Stimulated activated CD4-positive, alpha-beta T cell treated with anti-CD3 and anti-CD28 coated beads, Interleukin-15, amount 100 ng/mL, for 24 hours (primary cell): ENCODE measurements at places on chromosomes 16 and 17.

- DNase-seq = no peak
These were observed at the start of gene SCIMP for GRCh38 chr17:5234645-5235576. SCIMP (minus strand) TSS chr17:5234860; CDS start chr17:5234755, 105 bp downstream.

- DNase-seq = peak; percentile 46
These were observed 111.7 kb upstream of the CHMP6 start for GRCh38 chr17:80879723-80880647.

DNA sequence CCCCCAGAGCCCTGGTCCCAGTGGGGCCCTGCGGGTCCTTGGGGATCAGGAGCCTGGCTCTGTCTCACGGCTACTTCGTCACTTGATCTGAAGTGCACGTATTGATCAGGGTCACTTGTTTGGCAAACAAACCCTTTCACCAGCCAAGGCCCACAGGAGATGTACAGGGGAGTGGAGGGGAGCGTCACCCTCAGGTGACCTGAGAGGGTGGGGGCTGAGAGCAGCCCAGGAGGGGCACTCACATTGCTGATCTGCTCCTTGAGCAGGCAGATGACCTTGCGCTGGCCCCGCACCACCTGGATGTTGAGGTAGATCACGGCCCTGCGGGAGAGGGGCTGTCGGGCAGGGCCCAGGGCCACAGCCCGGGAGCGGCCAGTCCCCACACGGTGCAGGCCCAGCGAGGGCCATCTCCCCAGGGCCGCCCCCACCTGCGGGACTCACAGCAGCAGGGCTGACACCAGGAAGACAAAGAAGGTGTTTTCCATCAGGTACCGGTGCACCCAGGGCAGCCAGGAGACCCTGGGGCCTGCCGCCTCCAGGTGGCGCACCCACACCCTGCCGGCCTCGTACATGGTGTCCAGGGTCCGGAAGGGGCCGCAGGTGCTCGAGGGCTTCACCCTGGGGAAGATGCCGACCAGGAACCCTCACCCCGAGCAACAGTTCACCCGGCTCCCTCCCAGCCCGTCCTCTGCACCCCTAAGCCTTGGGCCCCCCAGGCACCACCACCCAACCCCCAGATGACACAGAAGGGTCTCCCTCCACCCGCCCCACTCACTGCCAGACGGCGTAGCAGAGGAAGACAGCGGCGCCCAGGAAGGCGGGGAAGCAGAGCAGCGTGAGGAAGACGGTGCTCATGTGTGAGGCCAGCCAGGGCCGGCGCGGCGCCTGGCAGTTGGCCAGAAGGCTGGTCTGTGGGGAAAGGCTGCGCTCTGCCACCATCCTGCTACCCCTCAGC lies 11.3 kb downstream of the TMC6 start:
- no peak for DNase-seq

- peak; percentile 56 for DNase-seq
These were observed 178.3 kb downstream of the PRKCB start for GRCh38 chr16:24013864-24014645.

- no peak for DNase-seq
These were observed 173.1 kb upstream of the IRX3 start for GRCh38 chr16:54459509-54460262.

DNA sequence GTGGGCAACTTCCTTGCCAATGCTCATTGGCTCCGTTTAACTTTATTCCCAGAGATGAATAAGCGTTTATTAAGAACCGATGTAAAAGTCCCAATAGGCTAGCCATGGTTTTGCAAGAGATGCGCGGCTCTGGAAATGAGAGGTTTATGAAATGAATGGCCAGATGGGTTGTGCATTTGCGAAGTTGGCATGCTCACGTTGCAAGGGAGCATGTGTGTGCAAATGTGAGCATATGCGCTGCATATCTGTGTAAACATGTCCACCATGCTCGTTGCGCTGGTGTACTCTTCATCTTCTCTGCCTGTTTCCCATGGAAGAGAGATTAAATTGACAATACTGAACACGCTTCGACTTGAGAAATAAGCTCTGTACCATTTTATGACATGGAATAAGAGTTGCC lies 848.6 kb upstream of the RBFOX1 start:
- no peak for DNase-seq

- DNase-seq = peak; percentile 43
These were observed 14.6 kb upstream of the CNGB1 start for GRCh38 chr16:57985204-57986181.

DNA sequence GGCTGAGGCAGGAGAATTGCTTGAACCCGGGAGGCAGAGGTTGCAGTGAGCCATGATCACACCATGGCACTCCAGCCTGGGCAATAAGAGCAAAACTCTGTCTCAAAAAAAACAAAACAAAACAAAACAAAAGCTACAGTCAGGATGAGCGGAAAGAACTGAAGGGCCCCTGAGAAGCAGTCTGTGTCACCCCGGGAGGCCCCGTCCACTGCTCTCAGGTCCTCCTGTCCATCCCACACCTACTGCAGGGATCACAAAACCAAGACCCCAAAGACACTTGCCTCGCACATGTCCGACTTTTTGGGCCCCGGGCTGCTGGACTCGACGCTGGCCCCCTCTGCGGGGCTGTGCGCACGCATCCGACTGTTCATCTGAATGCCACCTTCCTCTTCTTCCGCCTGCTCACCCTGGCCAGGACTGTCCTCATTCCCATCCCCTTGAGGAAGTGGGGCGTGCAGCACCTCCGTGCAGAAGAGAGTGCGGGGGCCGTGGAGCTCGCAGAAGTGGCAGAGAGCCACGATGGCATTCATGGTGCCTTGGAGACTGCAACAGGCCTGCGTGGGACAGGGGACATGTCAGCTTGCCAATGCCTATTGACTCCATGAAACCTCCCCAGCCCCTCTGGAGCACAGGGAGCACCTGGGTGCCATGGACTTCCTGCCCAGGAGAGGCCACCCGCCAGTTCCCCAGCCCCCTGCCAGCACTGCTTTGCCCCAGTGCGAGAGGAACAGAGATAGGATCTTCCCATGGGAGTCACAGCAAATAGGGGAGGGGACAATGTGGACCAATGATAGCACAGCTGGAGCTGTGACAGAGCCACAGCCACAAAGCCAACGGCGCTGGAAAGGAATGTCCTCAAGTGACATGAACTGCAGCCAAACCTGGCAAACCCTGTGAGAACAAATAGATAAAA lies 9.1 kb downstream of the FLCN start:
- no peak for DNase-seq

DNA sequence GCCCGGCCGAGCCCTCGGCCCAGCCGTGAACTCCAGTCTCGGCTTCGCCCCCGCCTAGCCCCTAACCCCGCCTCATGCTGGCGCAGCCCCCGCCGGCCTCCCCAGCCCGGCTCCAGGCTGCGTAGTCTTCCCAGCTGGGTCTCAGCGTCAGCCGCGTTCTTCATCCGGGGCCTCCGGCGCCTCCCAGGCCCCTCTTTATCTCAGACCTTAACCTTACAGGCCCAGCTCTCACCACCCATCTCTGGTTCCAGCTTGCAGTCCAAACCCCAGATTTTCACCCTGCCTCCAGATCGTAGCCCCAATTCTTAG lies at the start of gene PROCA1:
PROCA1 (minus strand) TSS at position 166 of the 309 bp plus-strand sequence. CDS start 228 bp downstream, outside the sequence.
- no peak for DNase-seq

GRCh38 chr16:4612474-4612931 lies 2.2 kb downstream of the UBALD1 start:
- DNase-seq = no peak

DNA sequence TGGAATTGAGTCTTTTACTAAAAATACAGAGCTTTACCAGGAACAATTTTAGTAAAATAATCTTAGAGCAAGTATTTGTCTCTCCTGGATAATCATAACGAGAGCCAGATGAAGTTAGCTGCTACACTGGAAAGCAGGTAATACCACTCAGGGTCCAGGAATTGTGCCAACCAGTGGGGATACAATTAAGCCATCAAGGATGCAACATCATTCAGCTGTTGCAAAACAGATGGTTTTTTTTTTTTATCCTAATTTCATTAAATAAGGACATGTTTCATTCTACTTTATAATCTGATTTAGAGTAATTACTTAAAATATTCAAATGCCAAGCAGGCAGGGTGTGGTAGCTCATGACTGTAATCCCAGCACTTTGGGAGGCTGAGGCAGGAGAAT lies 10.2 kb downstream of the MMD start:
- DNase-seq = no peak

DNA sequence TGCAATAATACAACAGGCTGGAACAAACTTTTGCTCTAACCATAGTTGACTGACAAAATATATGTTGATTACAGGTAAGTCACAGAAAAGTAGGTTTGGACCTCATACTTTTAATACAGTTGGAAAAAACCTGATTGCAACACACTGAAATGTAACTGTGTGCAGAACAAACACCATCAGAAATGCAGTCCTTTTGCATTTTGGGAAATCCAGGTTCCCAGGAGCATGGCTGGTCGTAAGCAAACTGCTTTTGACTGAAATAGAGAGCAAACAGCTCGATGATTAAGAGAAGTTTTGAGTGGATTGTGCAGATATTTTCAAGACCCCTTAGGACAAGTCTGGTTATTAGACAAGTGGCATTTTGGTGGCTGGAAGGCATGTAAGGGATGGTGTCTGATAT lies 8.0 kb downstream of the IGF2BP1 start:
- no peak for DNase-seq

- DNase-seq = no peak
These were observed 19.2 kb downstream of the ACTG1 start for GRCh38 chr17:81493198-81494038.

- peak; percentile 92 for DNase-seq
These were observed at the start of gene CYBA for GRCh38 chr16:88650749-88651275. CYBA (minus strand) TSS chr16:88651053; CDS start chr16:88651013, 40 bp downstream.

DNA sequence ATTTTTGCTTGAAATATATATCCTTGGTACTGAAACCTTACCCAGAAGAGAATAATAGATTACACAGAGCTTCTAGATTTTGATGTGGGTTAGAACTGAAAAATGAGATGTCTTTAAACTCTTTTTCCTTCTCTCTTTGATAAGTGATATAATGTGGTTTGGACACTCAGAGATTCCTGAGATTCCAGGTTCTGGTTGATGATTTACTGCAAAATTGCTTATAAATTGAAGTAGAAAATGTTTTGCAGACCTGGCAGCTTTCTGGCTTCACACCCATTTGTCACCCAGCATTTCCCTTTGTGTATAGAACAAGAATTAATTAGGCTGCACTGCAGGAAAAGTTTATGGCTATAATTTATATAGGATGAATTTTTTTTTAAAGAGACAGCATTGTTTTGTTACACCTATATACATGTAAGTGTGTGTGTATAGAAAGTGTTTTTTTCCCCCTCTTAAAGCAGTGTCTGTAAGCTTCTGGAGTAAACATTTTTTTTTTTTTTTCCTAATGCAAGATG lies 23.5 kb downstream of the AATF start:
- DNase-seq = no peak

GRCh38 chr16:27285676-27286196 lies 17.2 kb upstream of the NSMCE1 start:
- no peak for DNase-seq

DNA sequence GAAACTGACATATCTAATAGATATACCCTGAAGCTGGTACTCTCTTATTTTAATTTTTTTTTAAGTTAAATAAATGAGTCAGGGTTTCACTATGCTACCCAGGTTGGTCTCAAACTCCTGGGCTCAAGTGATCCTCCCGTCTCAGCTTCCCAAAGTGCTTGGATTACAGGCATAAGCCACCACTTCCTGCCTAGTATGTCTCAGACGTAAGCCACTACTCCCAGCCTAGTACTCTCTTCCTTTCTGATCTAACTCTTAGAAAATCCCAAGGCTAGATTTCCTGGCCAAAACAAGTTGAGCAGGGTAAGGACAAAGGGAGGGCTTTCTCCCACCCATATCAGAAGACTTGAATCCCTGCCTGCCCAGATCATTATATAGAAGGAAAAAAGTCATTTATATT lies 33.7 kb downstream of the HOXB1 start:
- DNase-seq = no peak
